Activated CD4-positive, alpha-beta T cell treated with anti-CD3 and anti-CD28 coated beads for 48 hours (primary cell): ENCODE measurements at places on chromosomes 16 and 17.

GRCh38 chr17:45060382-45060796, 728 bp upstream of the NMT1 start:
- no peak for DNase-seq

DNA sequence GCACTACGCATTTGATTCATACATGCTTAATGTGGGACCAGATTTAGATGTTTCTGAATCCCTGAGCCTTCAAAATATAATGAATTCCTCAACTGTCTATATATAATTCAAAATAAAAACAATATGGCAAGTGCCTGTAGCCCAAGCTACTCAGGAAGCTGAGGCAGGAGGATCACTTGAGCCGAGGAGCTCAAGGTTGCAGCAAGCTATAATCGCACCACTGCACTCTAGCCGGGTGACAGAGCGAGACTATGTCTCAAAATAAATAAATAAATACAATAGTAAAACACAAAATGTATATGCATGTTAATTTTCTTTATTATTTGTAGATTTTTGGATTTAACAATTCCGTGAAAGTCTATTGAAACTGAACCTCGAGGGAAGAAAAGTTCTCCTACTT, 50.6 kb upstream of the IRX6 start:
- DNase-seq, result no peak

- DNase-seq, result no peak
Measured at GRCh38 chr16:53770641-53771040, 66.7 kb downstream of the FTO start.

- no peak for DNase-seq
Measured at GRCh38 chr16:56198006-56198754, 6.9 kb downstream of the GNAO1 start.

DNA sequence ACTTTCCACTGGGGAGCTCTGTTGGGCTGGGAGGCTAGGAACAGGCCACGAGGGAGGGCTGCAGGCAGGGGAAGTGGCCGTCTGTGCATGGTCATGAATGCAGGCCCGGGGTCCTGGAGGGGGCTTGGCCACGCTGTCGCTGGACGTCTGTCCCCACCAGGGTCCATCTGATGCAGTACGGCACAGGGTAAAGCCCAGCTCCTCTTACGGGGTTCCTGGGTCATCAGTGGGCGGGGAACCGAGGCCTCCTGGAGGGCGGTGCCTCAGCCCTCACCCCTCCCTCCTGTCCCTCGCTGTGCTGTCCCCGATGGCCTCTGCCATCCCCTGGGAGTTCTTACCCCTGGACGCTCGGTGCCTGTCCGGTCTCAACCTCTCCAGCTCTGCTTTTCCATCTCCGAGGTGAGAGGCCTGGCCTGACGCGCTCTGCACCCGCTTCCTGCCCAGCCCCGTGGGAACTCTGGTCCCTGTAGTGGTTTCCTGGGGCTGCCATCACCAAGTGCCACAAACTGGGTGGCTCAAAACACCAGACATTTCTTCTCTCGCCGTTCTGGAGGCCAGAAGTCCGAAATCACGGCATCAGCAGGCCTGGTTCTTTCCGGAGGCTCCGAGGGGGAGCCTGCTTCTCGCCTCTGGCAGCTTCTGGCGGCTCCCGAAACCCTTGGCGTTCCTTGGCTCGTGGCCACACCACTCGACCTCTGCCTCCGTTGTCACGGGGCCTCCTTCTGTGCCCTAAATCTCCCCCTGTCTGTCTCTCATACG, 182.8 kb downstream of the SEC14L1 start:
- no peak for DNase-seq

DNA sequence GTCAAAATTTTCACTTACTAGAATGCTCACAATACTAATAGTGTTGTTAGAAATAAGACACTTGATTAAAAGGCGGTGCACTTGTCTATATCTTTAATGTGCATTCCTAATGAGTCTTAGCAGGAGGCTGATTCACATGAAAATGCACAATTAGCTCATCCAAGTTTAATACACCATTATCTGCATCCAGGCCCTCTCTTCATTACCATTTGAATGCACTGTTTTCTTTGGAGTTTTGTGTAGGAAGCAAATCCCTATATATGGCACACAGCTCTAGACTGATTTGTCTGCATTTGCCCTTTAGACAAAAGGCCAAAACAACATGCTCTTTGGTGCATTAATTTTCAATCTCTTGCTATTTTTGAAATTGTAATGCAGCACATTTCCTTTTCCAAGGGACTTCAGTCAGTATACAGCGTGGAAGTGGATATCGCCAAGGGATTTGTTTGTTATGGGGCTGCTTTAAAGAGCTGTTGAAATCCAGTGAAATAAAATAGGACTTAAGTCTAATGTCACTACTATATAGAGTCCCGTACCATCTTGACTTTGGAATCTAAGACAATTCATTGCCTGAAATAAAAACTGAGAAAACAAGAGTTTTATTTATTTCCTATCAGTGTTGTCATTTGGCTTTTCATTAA, 257.6 kb upstream of the CPHXL start:
- DNase-seq, result no peak

DNA sequence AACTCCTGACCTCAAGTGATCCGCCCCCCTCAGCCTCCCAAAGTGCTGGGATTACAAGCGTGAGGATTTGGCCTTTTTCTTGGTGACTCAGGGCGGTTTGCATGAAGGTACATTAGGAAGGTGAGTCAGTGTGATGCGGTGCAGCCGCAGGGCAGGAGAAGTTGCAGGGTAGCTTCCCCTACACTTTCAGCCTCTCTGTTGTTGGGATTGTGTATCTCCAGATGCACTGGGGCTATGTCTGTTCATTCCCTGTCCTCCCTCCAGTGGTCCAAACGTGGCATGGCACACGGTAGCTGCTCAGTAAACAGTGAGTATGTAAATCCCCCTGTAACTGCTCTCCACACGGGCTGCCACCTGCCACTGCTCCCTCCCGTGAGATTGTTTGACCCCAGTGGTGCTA, 109.1 kb upstream of the CDC42EP4 start:
- no peak for DNase-seq

GRCh38 chr17:55731586-55732250, 9.1 kb upstream of the TMEM100 start:
- DNase-seq, result no peak

GRCh38 chr16:68310437-68310773, 341 bp downstream of the SLC7A6OS start:
- DNase-seq, result no peak

DNA sequence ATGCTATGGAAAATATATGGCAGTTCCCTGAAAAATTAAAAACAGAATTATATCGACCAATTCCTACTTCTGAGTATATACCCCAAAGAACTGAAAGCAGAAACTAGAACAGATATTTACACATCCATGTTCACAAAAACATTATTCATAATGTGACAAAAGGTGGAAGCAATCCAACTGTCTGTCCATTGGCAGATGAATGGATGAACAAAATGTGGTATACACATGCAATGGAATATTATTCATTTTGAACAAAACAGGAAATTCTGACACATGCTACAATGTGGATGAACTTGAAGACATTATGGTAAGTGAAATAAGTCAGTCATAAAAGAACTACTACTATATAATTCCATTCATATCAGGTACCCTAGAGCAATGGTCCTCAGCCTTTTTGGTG, 263.5 kb upstream of the AXIN2 start:
- DNase-seq, result no peak

DNA sequence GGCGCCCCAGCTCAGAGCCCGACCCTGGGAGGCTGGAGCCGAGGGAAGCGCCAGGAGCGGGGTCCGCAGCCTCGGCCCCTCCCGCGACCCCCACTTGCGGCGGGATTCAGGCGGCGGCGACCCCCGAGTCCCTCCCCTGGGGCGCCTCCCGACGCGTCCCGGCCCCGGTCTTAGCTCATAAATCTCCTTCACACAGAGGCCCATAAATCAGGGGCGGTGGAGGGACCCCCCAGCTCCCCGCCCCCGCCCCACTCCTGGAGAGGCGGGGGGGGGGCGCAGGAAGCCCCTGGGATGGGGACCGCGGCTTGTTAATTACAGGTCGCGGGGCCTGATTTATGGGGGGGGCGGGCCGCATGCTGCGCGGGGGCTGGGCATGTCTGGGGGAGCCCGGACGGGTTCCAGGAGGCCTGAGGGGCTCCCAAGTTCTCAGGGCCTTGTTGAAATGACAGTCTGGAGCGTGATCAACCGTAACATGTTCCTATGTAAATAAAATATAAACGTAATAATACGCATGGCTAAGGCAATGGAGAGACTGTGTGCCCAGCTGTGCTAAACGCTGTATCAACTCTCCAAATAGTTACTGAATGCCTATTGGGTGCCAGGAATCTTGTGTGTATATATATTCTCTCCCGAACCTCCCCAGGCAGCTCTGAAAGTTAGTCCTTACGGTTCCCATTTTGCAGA, 10.0 kb upstream of the BHLHA9 start:
- DNase-seq, result no peak

DNA sequence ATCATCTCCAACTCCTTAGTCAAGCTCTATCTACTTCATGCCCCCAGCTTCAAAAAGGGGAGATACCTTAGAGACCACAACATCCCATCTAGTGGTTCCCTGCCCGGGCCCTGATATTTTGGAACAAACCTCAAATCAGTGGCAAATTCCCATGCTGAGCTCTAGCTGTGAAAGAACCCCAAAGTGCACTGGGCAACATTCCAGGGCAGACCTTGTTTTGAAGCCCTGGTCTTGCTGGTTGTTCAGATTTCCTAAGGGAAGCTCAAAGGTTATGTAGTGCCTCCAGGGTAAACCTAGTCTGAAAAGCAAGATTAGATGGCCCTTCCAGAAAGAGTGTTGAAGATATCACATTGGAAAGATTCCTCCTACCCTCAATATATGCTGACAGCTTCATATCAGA, 16.3 kb downstream of the FAM117A start:
- no peak for DNase-seq

- DNase-seq, result no peak
Measured at GRCh38 chr16:49632086-49632794, 223.7 kb downstream of the ZNF423 start.

GRCh38 chr17:19897090-19897837, 29.5 kb upstream of the ULK2 start:
- no peak for DNase-seq

GRCh38 chr17:64099543-64099942, 30.4 kb downstream of the ERN1 start:
- DNase-seq, result no peak

GRCh38 chr17:49817993-49818392, 29.5 kb downstream of the KAT7 start:
- peak; percentile 44 for DNase-seq

- no peak for DNase-seq
Measured at GRCh38 chr17:56262803-56263202, 109.5 kb downstream of the ANKFN1 start.

- DNase-seq, result peak; percentile 45
Measured at GRCh38 chr16:2777903-2778629, 986 bp upstream of the ELOB start.

DNA sequence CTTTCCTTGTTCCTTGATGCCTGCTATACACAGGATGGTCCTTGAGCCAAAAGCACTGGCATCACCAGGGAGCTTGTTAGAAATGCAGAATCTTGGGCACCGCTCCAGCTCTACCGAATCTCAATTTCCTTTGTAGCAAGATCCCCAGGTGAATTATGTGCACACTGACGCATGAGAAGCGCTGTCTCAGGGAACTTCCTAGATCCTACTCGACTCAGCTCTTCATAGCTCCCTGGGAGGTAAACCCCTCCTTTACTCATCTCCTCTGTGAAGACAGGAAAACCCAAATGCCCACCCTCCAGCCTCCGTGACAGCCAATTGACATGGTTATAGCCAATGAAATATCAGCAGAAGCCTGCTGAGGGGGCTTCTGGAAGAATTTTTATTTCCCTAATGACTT, 4.1 kb downstream of the USP31 start:
- DNase-seq, result no peak

DNA sequence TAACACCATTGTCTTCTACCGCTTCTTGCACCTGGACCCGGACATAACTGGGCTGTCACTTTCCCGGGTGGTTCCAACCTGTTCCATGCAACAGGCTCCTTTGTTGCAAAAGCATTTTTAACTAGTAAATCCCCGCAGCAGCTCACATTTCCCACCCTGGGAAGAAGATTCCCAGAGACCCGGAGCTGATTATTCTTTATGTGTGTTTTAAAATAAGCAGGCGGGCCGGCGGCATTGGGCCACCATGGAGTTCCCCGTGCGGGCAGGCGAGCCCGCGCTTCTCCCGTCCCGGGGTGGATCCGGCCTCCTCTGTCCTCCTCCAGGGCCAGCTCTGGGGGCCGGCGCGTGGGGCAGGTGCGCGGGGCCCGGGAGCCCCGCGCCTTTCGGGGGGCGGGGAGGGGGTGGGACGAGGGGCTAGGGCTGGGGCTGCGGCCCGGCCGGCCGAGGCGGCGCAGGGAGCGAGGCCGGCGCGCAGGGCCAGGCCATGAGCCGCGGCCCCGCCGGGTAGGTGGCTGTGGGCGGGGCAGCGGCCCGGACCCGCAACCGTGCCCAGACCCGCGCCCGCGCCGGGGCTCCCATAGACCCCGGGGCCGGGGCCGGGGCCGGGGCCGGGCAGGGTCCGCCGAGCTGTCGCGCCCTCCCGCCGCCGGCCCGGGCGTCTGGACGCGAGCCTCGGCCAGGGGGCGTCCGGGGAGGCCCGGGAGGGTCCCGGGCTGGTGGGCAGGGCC, 1.7 kb downstream of the CRAMP1 start:
- DNase-seq, result peak; percentile 42

DNA sequence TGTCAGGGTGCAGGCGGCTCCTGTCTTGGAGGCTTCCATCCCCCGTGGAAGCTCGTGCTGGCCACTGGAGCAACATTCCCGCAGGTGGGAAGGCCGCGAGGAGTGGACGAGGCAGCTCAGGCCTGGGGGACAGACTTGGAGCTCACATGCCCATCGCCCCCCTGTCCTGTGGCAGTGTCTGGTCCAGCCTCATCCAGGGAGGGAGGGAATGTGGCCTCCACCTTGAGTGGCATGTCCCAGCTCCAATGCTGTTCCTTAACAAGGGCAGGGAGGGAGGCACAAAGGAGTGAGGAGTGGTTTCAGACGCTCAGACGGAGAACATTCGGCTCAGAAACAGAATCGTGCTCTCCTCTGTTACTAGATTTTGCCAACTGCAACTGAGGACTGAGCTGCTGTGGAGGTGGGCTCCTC, 159.4 kb upstream of the CHMP6 start:
- DNase-seq, result no peak

DNA sequence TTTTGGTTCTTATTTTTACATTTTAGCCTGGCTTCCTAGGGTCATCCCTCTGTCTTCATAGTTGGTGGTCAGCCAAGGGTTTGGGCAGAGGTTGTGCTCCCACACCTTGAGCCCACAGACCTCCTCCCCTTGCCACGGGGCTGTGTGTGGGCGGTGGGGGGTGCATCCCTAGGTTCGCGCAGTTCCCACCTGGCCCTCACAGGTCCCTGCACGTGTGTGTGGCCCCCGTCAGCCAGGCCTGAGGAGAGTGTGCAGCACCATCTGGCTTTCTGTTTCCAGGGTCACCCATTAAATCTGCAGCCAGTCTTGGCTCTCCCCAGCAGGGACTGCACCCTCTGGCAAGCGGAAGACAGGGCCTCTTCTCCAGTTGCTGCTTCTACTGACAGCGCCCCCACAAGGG, 13.6 kb upstream of the OGFOD3 start:
- no peak for DNase-seq

GRCh38 chr17:81803728-81804558, at the start of gene GCGR:
Gene GCGR, plus strand, starts transcription at chr17:81804150. Its CDS starts 4,869 bp downstream, at chr17:81809019.
- no peak for DNase-seq
